ENCODE measurements at places on chromosomes 3 and 15.
A peak's percentile ranks its signal among the peaks of the same experiment; 100 is the strongest.

DNA sequence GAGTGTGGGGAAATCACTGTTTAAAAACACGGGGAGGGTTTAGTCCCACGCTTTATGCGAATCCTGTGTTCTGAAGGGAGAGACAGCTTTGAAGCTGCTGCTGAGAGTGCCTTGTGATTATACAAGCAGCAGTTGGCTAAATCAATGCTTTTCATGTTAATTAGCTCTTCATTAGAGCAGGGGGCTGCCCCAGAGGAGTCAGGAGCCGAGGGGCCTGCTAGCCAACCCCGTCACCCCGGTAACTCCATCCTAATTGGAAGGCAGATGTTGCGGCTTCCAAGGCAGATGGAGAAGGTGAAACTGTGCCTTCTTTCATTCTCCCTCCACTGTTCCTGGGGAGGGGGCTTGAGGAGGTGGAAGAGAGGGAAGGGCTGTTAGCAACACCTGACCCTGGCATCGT is 92.4 kb upstream of the ANKRD34C start:
- no peak for DNase-seq

GRCh38 chr3:112260563-112260962 is 33.5 kb downstream of the SLC9C1 start:
- DNase-seq: no peak

GRCh38 chr15:69299943-69300588 is 1.4 kb downstream of the PAQR5 start:
- DNase-seq: no peak

DNA sequence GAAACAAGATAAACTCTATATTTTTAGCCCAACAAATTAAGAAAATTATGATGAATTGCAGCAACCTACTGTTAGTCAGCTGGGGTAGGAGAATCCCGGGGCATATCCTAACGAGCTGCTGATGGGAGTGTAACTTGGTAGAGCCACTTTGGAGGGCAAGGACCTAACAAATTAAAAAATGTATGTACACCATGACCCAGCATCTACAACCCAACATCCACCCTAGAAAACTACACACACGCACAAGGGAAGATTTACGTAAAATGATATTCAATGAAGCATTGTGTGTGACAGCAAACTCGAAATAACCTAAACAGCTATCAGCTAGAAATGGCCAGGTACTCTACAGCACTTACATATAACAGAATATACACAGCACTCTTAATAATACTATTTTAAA is 1.9 kb downstream of the BCL2A1 start:
- no peak for DNase-seq

DNA sequence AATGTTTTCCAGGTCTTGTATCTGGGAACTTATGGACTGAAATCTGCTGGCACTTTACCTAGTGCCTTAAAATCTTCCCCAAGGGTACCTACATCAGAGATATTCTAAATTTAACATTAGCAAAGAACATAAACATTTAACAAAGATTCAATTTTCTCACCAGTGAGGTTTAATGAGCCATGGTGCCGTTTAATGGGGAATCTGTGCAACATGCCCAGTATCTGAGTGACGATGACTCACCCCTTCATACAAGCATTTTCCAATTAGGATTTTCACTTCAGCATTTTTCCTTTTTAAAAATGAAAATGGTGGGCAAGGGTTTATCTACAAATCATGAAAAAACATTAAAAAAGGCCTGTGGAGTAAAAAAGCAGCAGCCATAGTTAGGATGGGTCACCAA is 189.4 kb downstream of the SLC9A9 start:
- no peak for DNase-seq

GRCh38 chr3:135755330-135756105 is 210.0 kb upstream of the PPP2R3A start:
- DNase-seq: no peak

DNA sequence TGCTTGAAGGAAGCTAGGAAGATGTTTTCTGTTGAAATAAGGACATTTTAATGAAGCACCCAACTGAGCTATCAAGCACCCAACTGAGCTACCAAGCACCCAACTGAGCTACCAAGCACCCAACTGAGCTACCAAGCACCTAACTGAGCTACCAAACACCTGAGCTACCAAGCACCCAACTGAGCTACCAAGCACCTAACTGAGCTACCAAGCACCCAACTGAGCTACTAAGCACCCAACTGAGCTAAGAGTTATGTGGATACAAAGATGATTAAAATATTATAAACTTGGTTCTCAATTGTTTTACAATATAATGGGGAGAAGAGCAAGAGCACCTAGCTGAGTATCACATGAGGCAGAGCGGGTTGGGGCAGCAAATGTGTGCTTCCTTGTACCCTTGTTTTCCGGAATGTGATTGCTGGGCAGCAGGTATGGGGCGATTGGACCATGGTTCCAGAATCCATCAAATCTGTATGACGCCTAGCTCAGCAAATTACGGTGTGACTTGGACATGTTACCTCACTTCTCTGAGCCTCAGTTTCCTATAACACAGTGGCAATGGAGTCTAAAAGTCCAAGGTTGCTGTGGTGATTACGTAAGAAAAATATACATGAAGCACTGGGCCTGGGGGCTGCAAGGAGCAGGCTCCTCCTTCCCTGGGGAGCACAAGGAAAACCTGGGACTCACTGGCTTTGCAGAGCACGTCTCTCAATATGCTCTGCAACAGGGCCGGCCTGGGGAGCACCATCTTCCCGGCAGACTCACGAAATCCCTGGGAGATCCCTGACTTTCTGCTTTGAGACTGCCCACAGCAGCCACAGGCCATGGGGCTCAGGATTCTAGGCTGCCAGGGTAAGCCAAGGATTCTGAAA is 11.3 kb downstream of the BMF start:
- no peak for DNase-seq

DNA sequence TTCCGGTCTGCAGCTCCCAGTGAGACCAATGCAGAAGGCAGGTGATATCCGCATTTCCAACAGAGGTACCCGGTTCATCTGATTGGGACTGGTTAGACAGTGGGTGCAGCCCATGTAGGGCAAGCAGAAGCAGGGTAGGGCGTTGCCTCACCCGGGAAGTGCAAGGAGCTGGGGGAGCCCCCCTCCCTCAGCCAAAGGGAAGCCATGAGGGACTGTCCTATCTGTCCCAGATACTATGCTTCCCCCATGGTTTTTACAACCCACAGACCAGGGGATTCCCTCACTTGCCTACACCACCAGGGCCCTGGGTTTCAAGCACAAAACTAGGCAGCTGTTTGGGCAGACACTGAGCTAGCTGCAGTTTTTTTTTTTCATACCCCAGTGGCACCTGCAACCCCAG is 71.8 kb downstream of the CPNE4 start:
- no peak for DNase-seq

GRCh38 chr3:183275418-183275817 is 22.4 kb downstream of the B3GNT5 start:
- DNase-seq: no peak

DNA sequence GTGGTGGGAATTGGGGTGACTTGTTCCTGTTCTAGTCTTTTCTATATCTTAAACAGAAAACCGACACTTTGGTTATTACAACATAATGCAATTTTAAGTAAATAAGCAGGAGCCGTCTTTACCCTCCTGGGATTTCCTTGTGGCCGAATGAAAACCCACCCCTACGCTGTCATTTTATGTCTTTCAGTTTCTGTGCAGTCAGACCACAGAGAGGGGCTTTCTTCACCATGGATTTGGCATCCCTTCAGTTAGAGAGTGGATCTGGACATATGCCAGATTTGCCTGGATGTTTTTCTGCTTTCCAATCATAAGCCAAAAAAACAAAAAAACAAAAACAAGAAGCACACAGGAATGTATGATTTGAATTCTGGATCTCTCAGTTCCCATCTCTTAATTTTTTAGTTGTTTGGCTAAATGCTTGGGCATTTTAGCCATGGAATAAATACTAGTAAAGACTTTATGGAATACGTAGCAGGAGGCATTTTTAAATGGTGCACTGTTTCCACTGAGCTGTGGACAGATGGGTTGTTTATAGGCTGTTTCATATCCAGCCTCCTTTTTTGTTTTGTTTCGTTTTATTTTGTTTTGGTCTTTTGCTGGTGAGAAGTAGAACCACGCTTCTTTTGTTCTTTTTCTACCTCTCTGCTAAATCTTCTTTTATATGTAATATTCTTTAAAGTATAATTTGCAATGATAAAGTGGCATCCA is 272.9 kb downstream of the FEZF2 start:
- DNase-seq: peak; percentile 43

DNA sequence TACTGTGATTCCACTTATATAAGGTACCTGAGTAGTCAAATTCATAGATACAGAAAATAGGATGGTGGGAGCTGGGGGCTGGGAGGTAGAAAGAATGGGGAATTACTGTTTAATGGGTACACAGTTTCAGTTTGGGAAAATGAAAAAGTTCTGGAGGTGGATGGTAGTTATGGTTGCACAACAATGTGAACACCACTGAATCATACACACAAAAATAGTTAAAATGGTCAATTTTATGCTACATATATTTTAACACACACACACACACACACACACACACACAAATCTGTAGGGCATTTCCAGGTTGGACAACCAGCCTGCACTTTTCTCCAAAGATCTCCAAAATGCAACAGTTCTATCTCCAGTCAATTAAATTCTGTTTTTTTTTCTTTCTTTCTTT is 1.4 kb downstream of the CCDC32 start:
- DNase-seq: no peak

DNA sequence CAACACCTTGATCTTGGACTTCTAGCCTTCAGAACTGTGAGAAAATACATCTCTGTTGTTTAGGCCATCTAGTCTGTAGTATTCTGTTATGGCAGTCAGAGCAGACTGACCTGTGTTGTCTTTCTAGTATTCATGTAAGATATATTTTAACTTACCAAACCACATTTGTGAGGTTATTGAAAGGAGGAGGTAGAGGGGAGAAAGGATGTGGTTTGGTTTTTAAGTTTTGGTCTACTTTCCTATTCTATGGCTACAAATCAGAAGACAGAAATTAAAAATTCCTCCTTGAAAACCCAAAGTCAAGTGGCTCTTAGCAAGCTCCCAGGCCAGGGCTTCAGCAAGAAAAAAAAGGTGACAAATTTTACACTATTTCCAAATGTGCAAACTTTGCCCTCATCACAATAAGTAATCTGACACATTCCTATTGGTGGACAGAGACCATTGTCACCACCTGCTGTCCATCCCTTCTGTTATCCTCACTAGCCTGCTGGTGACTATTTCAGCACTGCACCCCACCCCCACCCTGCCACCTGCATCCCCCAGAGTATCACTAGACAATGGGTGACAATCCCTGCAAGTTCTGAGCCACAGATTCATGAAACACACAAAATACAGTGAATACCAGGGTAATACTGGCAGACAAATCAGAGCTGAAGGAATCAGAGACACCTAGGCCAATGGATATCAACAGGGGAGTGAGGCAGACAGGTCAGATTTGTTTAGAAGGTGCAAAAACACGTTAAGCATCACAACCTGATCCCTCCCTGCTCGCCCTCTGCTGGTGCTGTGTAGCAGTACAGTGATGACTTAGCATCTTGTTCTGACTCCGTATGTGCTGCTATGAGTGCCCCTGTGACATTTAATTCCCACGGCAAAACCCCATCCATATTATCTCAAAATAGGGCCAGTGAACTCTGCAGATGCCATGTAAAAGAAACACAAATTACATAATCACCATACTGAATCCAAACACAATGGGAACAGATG is 79.0 kb upstream of the DCLK3 start:
- DNase-seq: peak; percentile 56

DNA sequence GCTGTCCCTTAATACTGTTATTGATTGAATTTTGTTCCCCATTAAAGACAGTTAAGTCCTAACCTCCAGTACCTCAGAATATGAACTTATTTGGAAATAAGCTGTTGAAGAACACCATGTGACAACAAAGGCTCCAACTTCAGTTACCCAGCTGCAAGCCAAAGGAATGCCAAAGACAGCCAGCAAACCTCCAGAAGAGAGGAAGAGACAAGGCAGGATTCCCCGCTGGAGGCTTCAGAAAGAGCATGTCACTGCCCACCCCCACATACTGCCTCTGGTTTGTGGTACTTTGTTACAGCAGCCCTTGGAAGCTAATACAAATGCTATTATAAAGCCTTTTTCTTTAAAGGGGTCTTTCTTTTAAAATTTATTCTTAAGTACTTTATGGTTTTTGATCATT is 18.4 kb upstream of the NEK10 start:
- DNase-seq: peak; percentile 55

GRCh38 chr15:63942486-63943365 is 103.6 kb downstream of the DAPK2 start:
- no peak for DNase-seq

- peak; percentile 5 for DNase-seq
Measured at GRCh38 chr3:139893267-139893962, 41.6 kb upstream of the CLSTN2 start.

GRCh38 chr3:66989860-66990696 is 8.0 kb upstream of the KBTBD8 start:
- DNase-seq: peak; percentile 13

GRCh38 chr3:45990181-45990580 is 5.4 kb downstream of the FYCO1 start:
- DNase-seq: no peak

DNA sequence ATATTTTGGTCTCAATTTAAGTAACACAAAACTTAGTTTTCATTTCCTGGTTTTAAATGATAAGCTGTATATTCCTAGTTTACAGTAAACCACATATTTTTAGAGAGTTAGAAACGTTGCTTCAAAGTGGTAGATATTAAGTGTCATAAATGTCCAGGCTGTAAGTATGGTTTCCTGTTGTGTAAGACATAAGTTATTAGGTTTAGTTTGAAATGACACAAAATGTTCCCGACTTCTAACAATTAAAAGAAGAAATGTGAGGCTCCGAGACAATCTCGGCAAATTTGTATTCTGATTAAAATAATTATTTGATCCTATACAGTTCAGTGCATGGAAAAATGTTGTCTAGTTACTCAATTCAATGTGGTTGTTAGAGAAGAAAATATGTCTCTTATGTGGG is 387.3 kb downstream of the EPHA3 start:
- no peak for DNase-seq

GRCh38 chr3:179486806-179487205 is 35.5 kb upstream of the GNB4 start:
- no peak for DNase-seq

DNA sequence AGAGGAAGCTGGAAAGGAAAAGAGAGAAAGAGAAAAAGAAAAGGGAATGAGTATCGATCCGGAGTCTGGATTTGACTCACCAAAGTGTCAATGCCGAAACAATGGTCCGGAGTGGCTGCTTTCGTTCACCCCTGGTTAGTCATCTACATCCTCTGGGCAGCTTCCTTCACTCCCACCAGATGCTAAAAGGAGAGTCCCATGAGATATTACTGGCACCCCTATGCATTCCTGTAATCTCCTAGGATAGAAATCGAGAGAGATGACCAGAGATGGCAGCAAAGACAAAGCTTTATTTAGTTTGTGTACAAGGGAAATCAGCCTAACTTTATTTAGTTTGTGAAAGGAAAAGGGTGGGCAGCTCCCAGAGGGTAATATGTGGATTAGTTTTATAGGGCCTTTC is 622.2 kb downstream of the ZPLD1 start:
- DNase-seq: no peak

GRCh38 chr15:100759698-100760356 is 119.8 kb upstream of the ALDH1A3 start:
- DNase-seq: no peak

GRCh38 chr3:153162513-153163392 is 727 bp downstream of the RAP2B start:
- DNase-seq: peak; percentile 59

- DNase-seq: peak; percentile 41
Measured at GRCh38 chr3:120093119-120093910, 932 bp downstream of the GSK3B start.

- DNase-seq: no peak
Measured at GRCh38 chr15:22903961-22904534, 65.6 kb downstream of the NIPA2 start.
